Activated CD4-positive, alpha-beta memory T cell treated with anti-CD3 and anti-CD28 coated beads, Interleukin-2, amount 10 ng/mL, durations not matched to agents 7 days and 5 days (primary cell): ENCODE measurements at places on chromosomes 2 and 18.

GRCh38 chr2:205175831-205176230 is 506.5 kb upstream of the NRP2 start:
- DNase-seq = no peak

DNA sequence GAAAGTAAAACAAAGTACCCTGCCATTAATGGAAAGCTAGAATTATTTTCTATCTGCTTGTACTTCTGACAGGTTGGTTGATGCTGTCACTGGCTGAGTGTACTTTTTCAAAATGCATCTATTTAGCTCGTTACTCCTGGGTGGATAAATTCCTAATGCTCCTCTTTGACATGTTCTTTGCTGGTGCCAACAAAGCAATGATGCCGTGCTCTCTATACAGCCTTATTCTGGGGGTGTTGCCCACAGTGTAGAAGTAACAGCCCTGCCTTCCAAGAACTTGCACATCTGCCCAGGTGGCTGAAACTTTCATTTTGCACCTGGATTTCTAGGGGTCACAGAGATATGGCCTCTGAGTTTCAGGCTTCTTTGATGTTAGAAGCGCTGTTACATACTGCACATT is 132.4 kb downstream of the SLC4A3 start:
- no peak for DNase-seq

- DNase-seq = no peak
These were observed 112.3 kb downstream of the COLEC12 start for GRCh38 chr18:388200-388599.

DNA sequence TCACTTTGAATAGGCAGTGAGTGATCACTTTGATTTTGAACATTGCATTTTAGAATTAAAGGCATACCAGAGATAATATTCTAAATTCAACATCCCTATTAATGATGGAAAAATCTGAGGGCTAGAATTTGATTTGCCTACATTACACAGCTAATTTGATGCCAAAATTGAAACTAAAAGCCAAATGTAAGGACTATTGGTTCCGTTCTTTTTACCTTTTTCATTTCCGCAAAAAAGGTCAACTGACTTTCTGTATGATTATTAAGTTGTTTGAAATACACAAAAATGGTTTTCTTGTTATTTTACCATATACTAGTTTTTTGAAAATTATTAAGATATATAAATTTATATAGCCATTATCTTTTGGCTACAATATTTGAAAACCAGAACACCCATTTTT is 117.5 kb downstream of the SCN3A start:
- no peak for DNase-seq

DNA sequence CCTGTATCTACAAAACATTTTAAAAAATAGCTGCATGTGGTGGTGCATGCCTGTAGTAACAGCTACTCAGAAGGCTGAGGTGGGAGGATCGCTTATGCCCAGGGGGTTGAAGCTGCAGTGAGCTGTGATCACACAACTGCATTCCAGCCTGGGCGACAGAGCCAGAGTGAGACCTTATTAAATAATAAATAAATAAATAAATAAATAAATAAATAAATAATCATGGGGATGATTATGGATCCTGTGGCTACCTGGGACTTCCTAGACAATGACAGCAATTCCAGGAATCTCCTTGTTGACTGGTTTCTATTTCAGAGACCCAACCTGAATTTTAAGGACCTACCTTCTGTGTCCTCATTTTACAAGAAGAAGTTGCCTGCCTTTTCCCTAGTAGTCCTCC is 91.5 kb downstream of the KCTD18 start:
- no peak for DNase-seq
